ENCODE measurements at places on chromosomes 2 and 18.
A peak's percentile ranks its signal among the peaks of the same experiment; 100 is the strongest.

- no peak for DNase-seq
These were observed 79.8 kb downstream of the DOK6 start for GRCh38 chr18:69480460-69480859.

- no peak for DNase-seq
These were observed 196.8 kb downstream of the PPP1R1C start for GRCh38 chr2:182182436-182182835.

DNA sequence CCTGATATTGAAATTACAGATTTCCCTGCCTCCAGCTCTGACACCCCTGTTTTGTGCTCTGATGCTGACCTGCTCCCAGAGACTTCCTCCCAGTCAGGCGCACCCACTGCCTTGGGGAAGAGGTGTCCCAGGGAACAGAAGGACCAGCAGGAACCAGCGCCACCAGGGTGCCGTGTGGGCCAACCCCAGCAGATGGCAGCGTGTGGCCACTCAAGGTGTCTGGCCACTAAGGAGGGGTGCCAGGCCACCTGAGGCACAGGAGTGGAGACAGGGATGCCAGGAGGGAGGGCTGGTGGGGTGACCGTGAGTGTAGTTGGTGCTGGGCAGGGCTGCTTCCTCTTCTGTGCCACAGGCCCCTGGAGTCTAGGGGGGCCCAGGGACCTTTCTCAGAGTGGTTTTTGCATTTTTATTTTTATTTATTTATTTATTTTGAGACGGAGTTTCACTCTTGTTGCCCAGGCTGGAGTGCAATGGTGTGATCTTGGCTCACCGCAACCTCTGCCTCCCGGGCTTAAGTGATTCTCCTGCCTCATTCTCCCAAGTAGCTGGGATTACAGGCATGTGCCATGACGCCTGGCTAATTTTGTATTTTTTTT is 56.0 kb downstream of the TEX44 start:
- peak; percentile 59 for DNase-seq

GRCh38 chr2:240121190-240121589 is 14.9 kb downstream of the COPS9 start:
- DNase-seq = no peak

- DNase-seq = no peak
These were observed 69.9 kb downstream of the KCNG2 start for GRCh38 chr18:79867666-79868065.

- no peak for DNase-seq
These were observed 96.3 kb upstream of the TANK start for GRCh38 chr2:161063946-161064306.

DNA sequence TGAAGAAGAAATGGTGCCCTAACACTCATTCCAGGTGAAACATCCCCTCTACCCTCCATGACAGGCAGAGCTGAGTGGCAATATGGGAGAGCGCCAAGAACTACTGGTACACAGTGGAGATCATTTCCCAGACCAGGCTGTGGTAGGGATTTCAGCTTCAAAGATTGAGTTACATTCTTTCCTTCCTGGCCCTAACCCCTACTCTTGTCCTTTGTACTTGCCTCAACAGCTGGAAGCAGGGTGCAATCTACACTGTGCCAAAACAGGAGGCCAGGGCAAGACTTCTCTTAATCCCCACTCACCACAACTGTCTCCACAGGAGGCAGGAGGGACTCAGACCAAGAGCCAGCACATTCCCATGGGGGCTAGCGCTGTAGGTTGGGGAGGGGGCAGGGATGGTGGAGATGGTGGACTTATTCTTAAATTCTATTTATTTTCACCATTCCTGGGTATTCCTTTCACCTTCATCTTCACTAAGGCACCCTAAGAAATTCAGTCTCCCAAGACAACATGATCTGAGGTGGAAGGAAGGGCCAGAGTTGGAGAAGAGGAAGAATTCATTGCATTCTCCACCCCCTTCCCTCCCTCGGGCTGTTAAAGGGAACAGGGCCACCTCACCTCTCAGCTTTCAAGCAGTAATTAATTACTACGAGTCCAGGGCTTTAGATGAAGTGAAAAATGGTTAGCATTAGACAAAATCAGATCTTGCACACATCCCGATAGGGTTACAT is 65.9 kb downstream of the AAK1 start:
- no peak for DNase-seq

DNA sequence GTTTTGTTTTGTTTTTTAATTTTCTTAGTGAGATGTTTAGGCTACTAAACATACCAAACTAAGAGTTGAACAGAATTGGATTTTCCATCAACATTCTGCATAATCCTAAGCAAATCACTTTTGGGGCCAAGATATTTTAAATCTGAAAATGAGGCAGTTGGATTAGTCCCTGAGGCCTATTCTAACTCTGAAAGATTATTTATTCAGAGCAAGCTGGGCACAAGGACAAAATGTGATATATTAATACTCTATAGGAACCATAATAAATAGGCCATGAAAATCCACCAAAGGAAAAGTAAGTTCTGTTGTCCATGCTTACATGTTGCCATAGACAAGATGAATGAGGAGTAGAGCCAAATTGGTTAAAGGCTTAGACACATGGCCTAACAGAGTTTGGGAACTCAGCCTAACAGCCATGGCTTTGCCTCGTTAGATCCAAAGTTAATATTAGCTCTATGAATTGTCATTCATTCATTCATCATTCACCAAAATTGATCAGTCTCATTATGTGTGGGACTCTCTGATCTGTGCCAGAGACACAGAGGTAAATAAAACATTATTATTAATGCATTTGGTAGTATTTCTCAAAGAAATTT is 183.5 kb downstream of the SCG2 start:
- DNase-seq = no peak

- DNase-seq = peak; percentile 74
These were observed 208.7 kb downstream of the ICOS start for GRCh38 chr2:204145263-204145751.

DNA sequence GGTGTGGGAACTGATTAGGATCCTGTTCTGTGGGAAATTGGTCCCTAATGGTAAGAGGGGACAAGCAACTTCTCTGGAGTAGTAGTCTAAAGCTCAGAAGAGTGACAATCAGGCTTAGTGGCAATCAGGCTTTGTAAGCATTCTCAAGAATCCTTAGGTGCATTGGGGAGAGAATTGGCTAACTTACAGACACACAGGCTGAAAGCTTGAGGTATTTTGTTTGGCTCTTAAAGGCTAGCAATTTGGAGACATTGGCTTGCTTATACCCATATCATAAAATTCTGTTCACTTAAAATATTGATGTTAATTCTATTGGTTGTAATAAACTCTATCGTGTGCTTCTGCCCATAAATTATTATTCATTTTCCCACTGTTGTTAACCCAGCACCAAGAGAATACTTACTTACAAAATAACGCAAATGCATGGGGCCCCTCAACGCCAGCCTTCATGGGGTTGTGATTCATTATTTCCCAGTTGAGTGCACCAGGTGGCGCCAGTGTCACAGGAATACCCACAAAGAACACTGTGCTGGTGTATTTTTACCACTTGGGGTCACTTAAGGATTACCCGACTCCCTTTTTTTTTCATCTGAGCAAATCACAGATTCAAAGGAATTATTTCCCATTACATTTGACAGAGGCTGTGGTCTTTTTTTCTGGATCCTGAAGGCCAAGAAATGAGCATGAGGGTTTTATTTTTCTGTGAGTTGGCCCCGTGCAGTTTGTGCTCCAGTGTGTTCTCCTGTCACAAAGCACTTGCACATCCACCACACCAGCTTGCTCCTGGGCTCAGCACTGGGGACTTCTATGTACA is 45.5 kb downstream of the DDX1 start:
- DNase-seq = peak; percentile 77

DNA sequence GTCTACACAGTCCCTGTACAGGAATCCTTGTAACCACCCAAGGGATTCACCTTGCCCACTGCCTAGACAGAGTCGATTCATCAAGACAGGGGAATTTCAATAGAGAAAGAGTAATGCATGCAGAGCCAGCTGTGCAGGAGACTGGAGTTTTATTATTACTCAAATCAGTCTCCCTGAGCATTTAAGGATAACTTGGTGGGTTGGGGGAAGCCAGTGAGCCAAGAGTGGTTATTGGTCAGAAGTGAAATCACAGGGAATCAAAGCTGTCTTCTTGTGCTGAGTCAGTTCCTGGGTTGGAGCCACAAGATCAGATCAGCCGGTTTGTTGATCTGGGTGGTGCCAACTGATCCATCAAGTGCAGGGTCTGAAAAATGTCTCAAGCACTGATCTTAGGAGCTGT is 17.8 kb upstream of the FAM98A start:
- no peak for DNase-seq

DNA sequence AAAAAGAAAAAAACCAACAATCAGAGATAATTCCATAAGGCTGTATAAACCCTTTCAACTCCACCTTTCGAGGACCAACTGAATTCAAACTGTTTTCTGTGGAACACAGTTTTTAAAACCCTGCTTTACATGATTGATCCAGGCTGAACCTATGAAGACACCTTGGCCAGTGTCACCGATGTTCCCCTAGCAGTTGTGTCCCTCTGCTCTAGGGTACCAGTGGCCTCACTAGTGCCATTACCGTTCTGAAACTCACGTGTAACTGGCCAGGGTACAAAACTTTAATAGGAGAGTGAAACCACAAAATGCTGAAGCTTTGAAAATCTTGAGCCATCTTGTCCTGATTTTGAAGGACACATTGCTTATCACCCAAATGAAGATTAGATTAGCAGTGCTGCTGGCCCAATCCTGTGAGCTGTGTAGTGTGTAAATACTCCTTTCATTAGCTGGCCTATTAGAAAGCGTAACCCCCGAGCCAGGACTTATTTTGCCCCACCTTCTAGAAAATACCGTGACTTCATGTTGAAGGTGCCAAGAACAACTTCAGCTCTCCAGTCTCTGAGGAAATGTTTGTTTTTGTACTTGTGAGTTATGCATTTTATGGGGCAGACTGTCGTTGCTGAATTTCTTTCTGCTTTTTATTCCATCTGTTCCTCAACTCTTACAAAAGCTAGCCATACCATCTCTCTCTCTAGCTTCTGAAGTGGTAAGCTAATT is 147.8 kb upstream of the MAP3K20 start:
- peak; percentile 49 for DNase-seq

DNA sequence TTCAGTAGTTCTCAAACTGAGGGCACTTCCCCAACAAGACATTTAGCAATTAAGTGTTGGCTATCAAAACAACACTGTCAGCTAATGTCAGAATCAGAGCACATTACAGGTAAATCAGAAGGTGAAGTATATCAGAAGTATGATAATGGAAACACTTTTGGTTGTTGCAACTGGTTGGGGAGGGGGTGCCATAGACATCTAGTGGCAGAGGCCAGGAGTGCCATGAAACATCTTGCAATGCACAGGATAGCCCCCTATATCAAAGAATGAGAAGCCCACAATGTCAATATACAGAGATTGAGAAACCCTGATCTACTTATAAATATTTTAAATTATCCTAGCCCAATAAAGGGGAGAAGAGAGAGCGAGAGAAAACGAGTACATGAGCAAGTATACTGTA is 4.9 kb upstream of the XPO1 start:
- DNase-seq = no peak

All from left cardiac atrium (tissue), 4 donors.